ENCODE measurements at places on chromosomes 12 and 14.

DNA sequence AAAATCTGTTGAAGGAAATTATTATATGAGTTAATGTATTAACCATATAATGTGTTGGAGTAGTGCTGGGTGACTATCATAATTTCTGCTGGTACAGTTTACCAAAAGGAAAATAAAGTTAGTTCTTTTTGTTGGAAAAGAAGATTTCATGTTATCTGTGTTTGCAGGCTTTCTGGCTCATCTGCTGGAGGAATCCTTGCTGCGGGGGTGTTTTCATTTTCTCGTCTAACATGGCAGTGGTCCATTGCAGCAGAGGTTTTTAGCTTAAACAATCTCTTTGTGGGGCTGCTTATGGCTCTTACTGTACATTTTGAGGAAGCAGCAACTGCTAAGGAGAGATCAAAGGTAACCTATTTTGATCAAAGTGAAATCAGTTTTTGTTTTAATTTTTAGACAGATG lies 24.1 kb downstream of the TMEM260 start:
- H3K27ac ChIP-seq, result peak overlapping the region; percentile 28
- no peak for DNase-seq
- no peaks in the 10 kb centered on the region for H3K27me3 ChIP-seq
- H3K4me1 ChIP-seq, result peaks cover 31% of the 10 kb centered on the region

GRCh38 chr12:123106640-123107359 lies 44.1 kb downstream of the PITPNM2 start:
- peak; percentile 37 for DNase-seq
- H3K27me3 ChIP-seq, result no peaks in the 10 kb centered on the region
- peak overlapping the region; percentile 96 for H3K27ac ChIP-seq
- H3K36me3 ChIP-seq, result peaks cover 18% of the 10 kb centered on the region
- peaks cover 71% of the 10 kb centered on the region for H3K4me1 ChIP-seq

GRCh38 chr12:122845041-122845864 lies 10.0 kb downstream of the HIP1R start:
- DNase-seq, result peak; percentile 34
- H3K27ac ChIP-seq, result no peak overlapping the region
- H3K36me3 ChIP-seq, result no peaks in the 10 kb centered on the region
- H3K4me3 ChIP-seq, result no peak overlapping the region
- peaks cover 32% of the 10 kb centered on the region for H3K4me1 ChIP-seq
- no peaks in the 10 kb centered on the region for H3K27me3 ChIP-seq

- H3K27ac ChIP-seq, result peak overlapping the region; percentile 61
- H3K36me3 ChIP-seq, result no peaks in the 10 kb centered on the region
- H3K4me3 ChIP-seq, result no peak overlapping the region
- DNase-seq, result no peak
- H3K27me3 ChIP-seq, result no peaks in the 10 kb centered on the region
These were observed 4.3 kb upstream of the ABCD2 start for GRCh38 chr12:39623919-39624318.

GRCh38 chr14:71231521-71232393 lies 324.5 kb downstream of the PCNX1 start:
- H3K36me3 ChIP-seq, result no peaks in the 10 kb centered on the region
- no peak overlapping the region for H3K27ac ChIP-seq
- no peak overlapping the region for H3K4me3 ChIP-seq
- DNase-seq, result no peak
- H3K4me1 ChIP-seq, result no peaks in the 10 kb centered on the region

GRCh38 chr12:112153893-112154219 lies 28.5 kb downstream of the TRAFD1 start:
- H3K27ac ChIP-seq, result no peak overlapping the region
- DNase-seq, result no peak
- no peaks in the 10 kb centered on the region for H3K27me3 ChIP-seq
- no peak overlapping the region for H3K4me3 ChIP-seq

DNA sequence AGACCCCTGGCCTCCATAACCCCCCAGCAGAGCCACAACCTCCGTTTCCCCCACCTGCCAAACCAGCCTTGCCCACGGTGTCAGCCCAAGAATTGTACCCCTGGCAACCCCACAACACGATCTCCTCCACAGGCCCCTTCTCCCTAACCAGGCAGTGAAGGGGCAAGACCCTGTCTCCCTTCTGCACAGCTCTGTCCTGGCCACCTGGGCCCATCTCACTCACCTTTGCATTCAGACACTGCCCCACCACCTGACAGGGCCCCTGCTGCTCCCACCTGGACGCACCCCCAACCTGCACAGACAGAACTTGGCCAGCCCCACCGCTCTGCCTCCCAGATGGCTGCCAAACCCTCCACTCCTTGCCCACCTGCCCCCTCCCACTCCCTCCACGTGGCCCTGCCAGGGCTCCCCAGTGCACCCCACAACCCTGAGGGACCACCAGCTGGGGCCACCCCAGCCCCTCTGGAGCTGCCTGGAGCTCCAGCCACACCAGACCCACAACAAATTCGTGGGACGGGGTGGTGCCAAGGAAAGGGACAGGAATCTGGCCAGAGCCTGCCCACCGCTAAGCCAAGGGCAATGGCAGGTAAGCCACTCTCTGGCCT lies 11.8 kb downstream of the AHNAK2 start:
- H3K27me3 ChIP-seq, result peaks cover 6% of the 10 kb centered on the region
- no peak for DNase-seq
- H3K4me3 ChIP-seq, result no peak overlapping the region

DNA sequence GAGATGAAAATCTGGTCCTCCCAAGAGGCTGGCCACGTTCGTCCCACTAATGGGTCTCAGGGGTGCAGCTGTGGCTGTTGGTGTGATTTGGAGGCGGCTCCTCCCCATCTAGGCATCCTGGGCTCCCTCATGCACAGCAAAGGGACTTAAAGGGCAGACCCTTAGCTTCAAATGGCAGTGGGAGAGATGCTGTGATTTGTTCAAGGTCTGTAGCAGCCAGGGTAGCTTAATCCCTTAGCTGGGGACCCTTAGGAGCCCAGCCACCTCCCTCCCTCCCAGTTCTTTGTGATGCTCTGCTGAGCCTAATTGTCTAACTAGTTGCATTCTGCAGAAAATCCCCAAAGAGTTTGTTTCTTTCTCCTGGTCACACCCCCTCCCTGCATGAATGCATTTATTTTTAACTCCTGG lies 18.3 kb downstream of the DYRK4 start:
- no peak overlapping the region for H3K27ac ChIP-seq
- peaks cover 6% of the 10 kb centered on the region for H3K27me3 ChIP-seq
- no peak overlapping the region for H3K4me3 ChIP-seq
- DNase-seq, result no peak

DNA sequence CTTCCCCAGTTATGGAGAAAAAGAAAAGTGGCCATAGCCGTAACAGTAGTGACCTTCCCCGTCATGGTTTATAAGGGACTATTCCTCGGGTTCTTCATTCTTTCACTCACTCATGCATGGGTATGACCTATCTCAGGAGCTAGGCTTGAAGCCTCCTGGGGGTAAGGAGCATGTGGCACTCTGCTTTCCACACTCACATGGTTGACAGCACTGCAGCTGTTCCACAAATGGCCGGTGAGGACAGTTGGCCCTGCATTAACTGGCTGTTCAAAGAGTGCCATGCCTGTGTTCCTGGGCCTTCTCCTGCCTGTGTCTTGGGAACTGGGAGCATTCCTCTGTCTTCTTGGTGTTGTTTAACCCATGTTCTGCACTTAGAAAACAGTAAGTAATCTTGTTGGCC lies 66.2 kb upstream of the PNMA1 start:
- H3K27ac ChIP-seq, result no peak overlapping the region
- no peak overlapping the region for H3K4me3 ChIP-seq
- no peak for DNase-seq
- peaks cover 80% of the 10 kb centered on the region for H3K4me1 ChIP-seq
- H3K36me3 ChIP-seq, result no peaks in the 10 kb centered on the region
- no peaks in the 10 kb centered on the region for H3K27me3 ChIP-seq

GRCh38 chr14:105602243-105602750 lies 75.9 kb downstream of the TMEM121 start:
- H3K36me3 ChIP-seq, result no peaks in the 10 kb centered on the region
- no peak overlapping the region for H3K4me3 ChIP-seq
- no peaks in the 10 kb centered on the region for H3K4me1 ChIP-seq
- H3K27me3 ChIP-seq, result no peaks in the 10 kb centered on the region
- no peak overlapping the region for H3K27ac ChIP-seq

- H3K4me3 ChIP-seq, result no peak overlapping the region
- no peaks in the 10 kb centered on the region for H3K27me3 ChIP-seq
- peaks cover 14% of the 10 kb centered on the region for H3K4me1 ChIP-seq
- H3K36me3 ChIP-seq, result no peaks in the 10 kb centered on the region
- DNase-seq, result no peak
- H3K27ac ChIP-seq, result no peak overlapping the region
These were observed 3.2 kb upstream of the SPTSSA start for GRCh38 chr14:34465069-34465859.

DNA sequence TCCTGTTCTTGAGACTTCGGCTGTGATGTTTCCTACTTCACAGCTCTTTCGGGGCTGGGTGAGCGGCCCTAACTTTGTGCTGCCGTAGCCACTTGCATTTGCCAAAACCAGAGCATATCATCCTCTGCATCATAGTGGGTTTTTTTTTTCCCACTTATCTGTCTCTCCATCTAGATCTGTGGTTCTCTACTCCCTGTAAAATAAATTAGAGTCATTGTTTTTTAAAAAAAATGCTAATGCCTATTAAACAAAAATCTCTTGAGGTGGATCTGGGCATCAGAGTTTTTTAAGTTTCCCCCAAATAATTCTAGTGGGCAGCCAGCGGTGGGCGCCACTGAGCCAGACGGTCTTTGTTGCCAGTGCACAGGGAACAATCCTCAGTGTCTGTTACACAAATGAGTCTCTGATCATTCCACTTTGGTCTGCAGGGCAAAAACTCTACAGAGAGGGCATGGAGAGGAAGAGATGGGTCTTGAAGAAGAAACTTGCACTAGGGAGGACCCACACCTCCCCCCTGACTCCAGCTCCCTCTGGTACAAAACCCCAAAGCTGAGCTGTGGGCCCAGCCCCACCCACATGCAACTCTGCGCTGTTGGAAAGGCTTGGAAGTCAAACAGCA lies 62.4 kb upstream of the BCL2L14 start:
- peak overlapping the region; percentile 67 for H3K27ac ChIP-seq
- H3K4me3 ChIP-seq, result peak overlapping the region; percentile 87
- H3K4me1 ChIP-seq, result peaks cover 41% of the 10 kb centered on the region
- DNase-seq, result no peak
- no peaks in the 10 kb centered on the region for H3K27me3 ChIP-seq
- no peaks in the 10 kb centered on the region for H3K36me3 ChIP-seq

DNA sequence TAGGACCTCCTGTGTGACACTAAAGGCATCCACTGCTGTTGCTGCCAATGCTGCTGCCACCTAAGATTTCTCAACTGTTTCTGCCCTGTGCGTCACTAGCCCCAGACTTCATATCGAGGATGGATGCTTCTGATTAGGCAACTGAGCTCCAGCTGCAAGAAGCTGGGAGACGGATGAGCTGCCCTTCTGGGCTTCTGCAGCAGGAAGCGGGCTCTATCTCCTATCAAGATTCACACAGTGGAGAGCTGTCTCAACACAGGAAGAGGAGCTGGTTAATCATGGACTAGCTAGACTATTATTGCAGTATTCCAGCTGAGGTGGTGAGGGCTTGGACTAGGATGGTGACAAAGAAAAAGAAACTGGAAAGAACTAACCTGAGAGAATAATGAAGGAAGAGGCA lies 59.2 kb upstream of the PELI2 start:
- peaks cover 17% of the 10 kb centered on the region for H3K27me3 ChIP-seq
- DNase-seq, result no peak
- H3K4me3 ChIP-seq, result no peak overlapping the region
- H3K27ac ChIP-seq, result no peak overlapping the region
- no peaks in the 10 kb centered on the region for H3K36me3 ChIP-seq

GRCh38 chr12:29698756-29699155 lies 85.0 kb downstream of the TMTC1 start:
- no peak overlapping the region for H3K27ac ChIP-seq
- H3K36me3 ChIP-seq, result no peaks in the 10 kb centered on the region
- DNase-seq, result no peak
- H3K27me3 ChIP-seq, result no peaks in the 10 kb centered on the region
- H3K4me1 ChIP-seq, result no peaks in the 10 kb centered on the region

DNA sequence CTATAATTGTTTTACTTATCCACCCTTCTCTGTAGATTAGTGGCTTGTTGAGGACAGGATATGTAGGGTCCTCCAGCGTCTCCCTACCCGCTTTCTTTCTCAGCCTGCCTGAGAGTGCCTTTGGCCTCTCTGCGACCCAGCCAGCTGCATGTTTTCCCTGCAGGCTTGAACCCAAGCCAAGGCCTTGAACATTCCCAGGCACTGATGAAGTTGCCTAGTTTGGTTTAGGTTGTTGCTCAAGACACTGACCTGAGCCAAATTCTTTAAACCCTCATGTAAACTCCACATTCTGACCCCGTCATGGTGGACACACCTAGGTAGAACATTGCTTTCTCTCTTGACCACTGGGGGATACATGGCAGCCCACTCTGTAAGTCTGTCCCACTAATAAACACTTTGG lies 33.4 kb upstream of the TXNRD1 start:
- no peak overlapping the region for H3K27ac ChIP-seq
- DNase-seq, result no peak
- H3K4me1 ChIP-seq, result no peaks in the 10 kb centered on the region

Measured in naive thymus-derived CD8-positive, alpha-beta T cell (primary cell).